ENCODE measurements at places on chromosomes 1 and 21.

DNA sequence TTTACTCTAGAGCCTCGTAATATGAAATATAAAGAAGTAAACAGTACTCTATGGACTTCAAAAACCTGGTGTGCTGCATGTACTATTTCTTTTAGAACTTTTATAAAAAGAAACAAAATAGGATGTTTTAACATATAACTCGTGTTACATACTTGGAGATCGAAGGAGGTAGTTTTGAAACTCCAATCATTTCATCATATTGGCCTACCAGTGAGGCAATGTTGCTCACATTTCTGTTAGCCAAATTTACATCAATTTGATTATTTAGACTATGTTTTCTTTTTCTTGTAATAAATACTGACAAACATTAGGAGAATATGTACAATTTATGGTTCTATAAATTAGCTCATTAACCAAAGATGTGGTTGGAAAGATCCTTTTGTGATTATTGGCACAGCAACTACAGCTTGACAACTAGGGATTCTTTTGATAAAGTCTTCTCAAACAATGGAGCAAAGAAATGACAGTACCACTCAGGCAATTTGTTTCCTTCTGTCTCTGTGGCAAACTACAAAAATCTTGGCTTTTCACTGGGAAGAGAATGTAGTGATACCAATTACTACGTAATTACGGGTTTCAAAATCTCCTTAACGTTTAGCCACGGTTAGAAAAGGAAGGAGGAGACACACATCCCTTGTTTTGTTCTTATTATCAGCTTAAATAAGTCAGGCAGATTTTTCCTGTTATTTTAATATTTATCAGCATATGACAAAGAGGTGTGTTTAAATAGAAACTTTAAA, 266.6 kb upstream of the SGIP1 start:
- no peaks in the 10 kb centered on the region for H3K27me3 ChIP-seq
- H3K36me3 ChIP-seq: no peaks in the 10 kb centered on the region
- H3K4me3 ChIP-seq: no peak overlapping the region

GRCh38 chr1:30342535-30343141, 380.7 kb downstream of the MATN1 start:
- H3K4me1 ChIP-seq: no peaks in the 10 kb centered on the region
- H3K4me3 ChIP-seq: no peak overlapping the region
- no peaks in the 10 kb centered on the region for H3K36me3 ChIP-seq
- H3K27me3 ChIP-seq: peaks cover 4% of the 10 kb centered on the region

GRCh38 chr1:179996099-179996498, 41.5 kb downstream of the CEP350 start:
- no peaks in the 10 kb centered on the region for H3K4me1 ChIP-seq
- no peaks in the 10 kb centered on the region for H3K36me3 ChIP-seq
- H3K4me3 ChIP-seq: no peak overlapping the region
- no peak overlapping the region for H3K27ac ChIP-seq
- no peaks in the 10 kb centered on the region for H3K27me3 ChIP-seq
- DNase-seq: no peak

DNA sequence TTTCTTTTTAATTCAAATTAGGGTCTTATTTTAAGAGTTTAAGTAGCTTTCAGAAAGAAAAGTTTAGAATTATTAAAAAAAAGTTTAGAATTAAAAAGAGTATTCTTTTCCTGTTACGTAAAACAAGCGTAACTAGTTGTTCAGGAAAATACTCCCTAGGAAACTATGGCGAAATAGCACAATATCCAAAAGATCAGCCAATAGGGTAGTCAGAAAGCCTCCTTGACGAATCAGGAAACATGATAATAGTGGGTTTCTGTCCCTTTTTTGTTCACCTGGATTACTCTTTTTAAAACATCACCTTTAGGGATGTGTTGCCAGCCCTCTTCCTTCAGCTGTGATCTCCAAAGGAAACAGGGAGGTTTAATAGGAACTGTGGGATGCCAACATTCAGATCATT, 25.2 kb downstream of the S1PR1 start:
- no peak overlapping the region for H3K4me3 ChIP-seq
- H3K4me1 ChIP-seq: no peaks in the 10 kb centered on the region
- no peaks in the 10 kb centered on the region for H3K36me3 ChIP-seq
- no peak for DNase-seq
- no peak overlapping the region for H3K27ac ChIP-seq
- no peaks in the 10 kb centered on the region for H3K27me3 ChIP-seq

GRCh38 chr1:158646465-158646864, 40.0 kb downstream of the SPTA1 start:
- no peak overlapping the region for H3K27ac ChIP-seq
- H3K27me3 ChIP-seq: no peaks in the 10 kb centered on the region
- no peak overlapping the region for H3K4me3 ChIP-seq
- DNase-seq: no peak

DNA sequence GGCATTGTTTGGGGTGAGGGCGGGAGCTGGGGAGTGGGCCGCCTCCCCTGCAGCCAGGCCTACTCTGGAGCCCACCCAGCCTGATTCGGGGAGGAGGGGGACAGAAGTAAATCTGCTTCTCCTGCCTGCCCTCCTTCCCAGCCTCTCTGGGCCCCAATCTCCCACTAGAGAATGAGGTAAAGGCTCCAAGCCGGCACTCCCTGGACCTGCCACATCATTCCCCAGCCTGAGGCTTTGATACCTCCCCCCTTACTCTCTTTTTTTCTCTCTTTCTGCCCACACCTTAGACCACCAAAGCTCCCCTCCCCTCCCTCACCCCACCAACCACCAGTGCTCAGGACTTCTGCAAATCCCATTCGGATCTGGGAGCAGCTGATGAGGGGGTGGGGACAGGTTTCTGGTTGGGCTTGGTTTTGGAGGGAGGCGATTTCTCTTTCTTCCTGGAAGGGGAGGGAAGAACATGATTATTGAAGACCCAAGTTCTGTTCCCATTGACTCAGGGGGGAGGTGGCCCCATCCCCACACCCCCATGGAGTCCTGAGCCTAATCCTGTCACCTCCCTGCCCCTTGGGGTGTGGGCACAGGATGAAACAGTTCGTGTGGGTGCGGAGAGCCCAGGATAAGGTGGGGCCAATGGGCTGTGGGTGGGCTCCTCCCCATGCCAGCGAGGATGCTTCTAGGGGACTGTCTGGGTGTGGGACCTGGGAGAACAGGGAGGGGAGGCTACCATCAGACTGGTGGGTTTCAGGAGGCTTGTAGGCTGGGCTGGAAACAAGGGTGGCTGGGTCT, 1.3 kb downstream of the MAP7D1 start:
- H3K27ac ChIP-seq: peak overlapping the region; percentile 100
- H3K4me3 ChIP-seq: peak overlapping the region; percentile 85
- peaks cover 30% of the 10 kb centered on the region for H3K4me1 ChIP-seq
- DNase-seq: no peak
- H3K27me3 ChIP-seq: no peaks in the 10 kb centered on the region

DNA sequence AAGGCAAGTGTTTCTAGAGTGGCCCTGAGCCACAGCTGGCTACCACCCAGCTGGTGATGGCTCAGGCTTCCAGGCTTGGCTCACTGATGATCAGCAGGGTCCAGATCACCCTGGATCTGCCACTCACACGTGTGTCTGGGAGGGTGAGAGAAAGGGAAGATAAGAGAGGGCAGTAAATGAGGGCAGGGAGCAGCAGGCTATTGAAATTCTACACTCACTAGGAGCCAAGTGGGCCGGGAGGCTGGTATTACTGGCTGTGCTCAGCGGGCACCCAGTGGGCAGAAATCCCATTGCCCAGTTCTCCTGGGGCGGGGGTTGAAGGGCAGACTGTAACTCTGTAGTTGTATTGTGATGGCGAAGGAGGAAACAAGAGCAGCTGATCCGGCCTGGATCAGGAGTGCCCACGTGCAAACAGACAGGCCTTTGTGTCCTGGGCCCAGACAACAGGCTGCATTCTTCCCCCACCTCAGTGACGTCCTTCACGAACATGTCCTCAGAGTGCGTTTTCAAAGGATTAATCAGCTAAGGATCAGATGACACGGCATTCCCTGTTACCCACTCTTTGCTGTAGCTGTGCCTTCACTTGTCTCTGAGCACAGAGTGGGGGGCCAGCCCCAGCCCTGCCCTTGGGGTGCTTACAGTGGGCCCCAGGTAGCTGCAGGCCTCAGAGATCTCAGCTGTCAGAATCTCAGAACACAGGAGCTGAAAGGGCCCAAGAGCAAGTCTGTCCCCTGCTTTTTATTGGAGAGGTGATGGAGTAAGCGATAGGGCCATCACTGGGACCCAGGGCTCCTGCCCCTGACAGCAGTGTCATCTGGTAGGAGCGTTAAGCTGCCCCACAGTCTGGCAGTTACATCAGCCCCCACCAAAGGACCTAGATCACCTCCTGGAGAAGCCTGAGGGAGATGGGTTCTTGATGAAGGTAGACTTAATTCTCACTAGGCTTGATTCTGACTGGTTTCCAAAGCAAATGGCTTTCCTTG, 60.5 kb downstream of the ATP1A1 start:
- no peak overlapping the region for H3K4me3 ChIP-seq
- no peak for DNase-seq
- no peaks in the 10 kb centered on the region for H3K4me1 ChIP-seq
- peak overlapping the region; percentile 91 for H3K27ac ChIP-seq
- no peaks in the 10 kb centered on the region for H3K36me3 ChIP-seq
- no peaks in the 10 kb centered on the region for H3K27me3 ChIP-seq

DNA sequence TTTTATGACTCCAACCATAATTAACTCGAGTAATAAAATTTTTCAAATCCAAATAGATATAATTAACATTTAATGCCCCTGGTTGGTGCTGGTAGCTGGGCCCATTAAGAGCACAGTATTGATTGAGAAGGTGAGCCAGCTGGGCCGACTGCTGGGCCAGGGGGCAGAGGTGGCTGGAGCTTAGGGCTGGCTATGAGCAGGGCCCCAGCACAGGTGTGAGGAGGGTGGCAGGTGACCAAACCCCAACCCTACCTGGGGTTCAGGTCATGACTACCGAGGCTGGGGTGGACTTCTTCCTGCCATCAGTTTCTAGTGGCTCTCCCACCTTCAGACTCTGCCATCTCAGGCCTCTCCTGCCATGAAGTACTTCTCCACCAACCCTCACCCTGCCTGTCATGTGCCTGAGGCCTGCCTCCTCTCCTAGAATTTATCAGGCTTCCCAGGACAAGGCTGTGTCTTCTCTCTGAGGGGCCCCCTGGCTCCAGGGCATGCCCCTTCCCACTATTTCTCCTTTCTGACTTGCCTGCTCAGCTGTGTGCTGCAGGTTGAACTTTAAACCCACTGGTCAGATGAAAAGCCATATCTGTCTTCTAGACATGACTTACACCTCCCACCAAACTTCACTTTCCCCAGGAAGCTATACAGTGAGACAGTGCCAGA, 85.6 kb downstream of the TMEM53 start:
- H3K36me3 ChIP-seq: no peaks in the 10 kb centered on the region
- DNase-seq: no peak
- no peak overlapping the region for H3K4me3 ChIP-seq

DNA sequence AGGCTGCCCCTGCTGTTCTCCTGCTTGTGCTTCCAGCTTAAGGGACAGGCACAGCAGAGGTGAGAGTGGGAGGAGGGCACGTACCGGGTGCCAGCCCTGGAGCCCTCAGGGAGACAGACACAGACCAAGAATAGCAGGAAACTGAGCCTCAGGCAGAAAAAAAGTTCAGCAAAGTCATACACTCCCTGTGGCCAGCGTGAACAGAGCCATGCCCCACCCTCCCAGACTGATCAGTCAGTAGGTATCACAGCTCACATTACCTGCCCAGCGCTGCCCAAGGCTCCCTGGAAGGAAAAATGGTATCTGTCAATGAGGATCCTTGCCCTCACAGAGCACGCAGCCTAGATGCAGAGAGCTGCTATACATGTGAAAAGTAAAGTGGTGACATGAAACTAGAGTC, 1.3 kb downstream of the UBL4B start:
- H3K4me3 ChIP-seq: no peak overlapping the region
- H3K27ac ChIP-seq: no peak overlapping the region
- H3K36me3 ChIP-seq: no peaks in the 10 kb centered on the region
- no peak for DNase-seq
- no peaks in the 10 kb centered on the region for H3K27me3 ChIP-seq

- H3K36me3 ChIP-seq: no peaks in the 10 kb centered on the region
- H3K4me1 ChIP-seq: peaks cover 6% of the 10 kb centered on the region
- no peaks in the 10 kb centered on the region for H3K27me3 ChIP-seq
- peak; percentile 65 for DNase-seq
- H3K27ac ChIP-seq: peak within 1 kb of the TSS; percentile 75
Measured at GRCh38 chr1:29235955-29236711, at the start of gene PTPRU. PTPRU (plus strand) TSS chr1:29236522; CDS start chr1:29236645, 123 bp downstream.

DNA sequence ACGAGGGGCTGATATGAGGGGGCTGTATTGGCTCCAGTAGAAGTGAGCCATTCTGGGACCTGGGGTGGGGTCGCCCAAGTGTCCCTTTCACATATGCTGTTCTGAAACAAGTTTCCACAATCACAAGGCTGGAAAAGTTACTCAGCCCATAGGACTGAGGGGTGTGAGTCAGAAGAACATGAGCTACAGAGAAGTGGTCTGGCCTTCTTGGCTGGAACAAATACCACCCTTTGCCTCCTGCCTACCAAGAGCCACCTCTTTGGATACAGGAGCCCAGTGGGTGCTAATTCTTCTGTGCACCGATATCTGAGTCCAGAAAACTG, 42.4 kb downstream of the MEF2D start:
- peak overlapping the region; percentile 99 for H3K27ac ChIP-seq
- peak; percentile 41 for DNase-seq
- no peak overlapping the region for H3K4me3 ChIP-seq
- H3K36me3 ChIP-seq: no peaks in the 10 kb centered on the region

GRCh38 chr1:217096200-217096599, 373.0 kb upstream of the ESRRG start:
- H3K4me3 ChIP-seq: no peak overlapping the region
- H3K27me3 ChIP-seq: no peaks in the 10 kb centered on the region

All from breast epithelium (tissue), 4 donors.